ENCODE measurements at places on chromosomes 16 and 17.

DNA sequence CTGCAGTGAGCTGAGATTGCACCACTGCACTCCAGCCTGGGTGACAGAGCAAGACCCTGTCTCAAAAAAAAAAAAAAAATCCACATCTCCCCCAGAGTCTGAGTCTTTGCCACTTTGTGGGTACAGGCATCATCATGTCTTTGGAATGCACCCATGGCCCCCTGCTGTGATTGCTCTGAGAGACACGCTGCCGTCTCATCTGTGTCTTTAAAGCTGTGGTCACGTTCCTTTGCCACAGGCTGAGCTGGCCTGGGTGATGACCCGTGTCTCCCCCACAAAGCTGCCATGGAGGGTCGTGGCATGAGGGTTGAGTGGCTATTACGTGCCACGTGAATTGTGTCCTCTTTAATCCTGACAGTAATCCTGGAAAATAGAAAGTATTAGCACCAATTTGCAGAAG is 20.2 kb downstream of the CRISPLD2 start:
- DNase-seq = no peak

GRCh38 chr17:17087424-17088015 is 45.3 kb downstream of the MPRIP start:
- DNase-seq = no peak

- DNase-seq = no peak
Measured at GRCh38 chr17:47660064-47660492, 10.4 kb downstream of the KPNB1 start.

GRCh38 chr17:55056526-55056925 is 88.0 kb downstream of the STXBP4 start:
- no peak for DNase-seq

GRCh38 chr17:17738901-17739300 is 57.6 kb downstream of the RAI1 start:
- no peak for DNase-seq

GRCh38 chr17:32226886-32227285 is 38.7 kb upstream of the RHBDL3 start:
- DNase-seq = no peak

GRCh38 chr17:41178843-41179616 is 1.0 kb upstream of the KRTAP4-2 start:
- no peak for DNase-seq

DNA sequence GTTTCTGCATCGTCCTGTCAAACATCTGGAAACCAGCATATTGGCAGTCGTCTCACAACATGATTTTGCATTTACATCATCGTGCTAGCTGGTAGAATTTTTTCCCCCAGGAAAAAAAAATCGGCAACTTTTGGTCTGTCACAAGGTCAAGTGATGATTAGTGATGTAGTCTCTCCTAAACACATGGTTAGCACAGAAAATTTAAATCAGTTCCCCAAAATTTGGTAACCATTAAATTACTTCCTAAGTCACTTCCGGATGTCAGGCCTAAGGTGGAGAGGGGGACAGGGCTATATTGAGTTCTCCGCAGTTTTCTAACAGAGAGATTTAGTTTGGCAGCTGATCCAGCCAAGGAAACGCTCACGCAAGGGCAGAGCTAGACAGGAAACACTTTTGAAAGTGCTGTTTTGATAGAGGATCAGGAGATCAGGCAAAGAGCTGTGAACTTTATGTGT is 271.0 kb upstream of the TBX2 start:
- no peak for DNase-seq

DNA sequence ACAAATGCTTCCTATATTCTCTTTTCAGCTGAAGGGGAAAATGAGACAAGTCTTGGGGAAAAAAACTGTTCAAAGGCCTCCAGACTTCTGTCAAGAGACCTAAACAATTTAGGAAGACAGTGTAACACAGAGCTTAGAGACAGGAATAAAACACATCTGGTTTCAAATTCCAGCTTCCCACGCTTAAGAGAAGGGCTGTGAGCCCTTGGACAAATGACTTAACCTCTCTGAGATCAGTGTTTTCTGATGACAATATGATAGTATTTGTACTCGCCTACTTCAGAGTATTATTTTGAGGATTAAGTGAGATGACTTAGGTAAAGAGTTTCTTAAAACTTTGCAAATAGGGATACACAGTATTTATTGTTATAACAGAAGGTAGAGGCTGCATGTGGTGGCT is 29.5 kb downstream of the SMURF2 start:
- no peak for DNase-seq

GRCh38 chr17:20315311-20315710 is 152.0 kb downstream of the LGALS9B start:
- no peak for DNase-seq

- DNase-seq = no peak
Measured at GRCh38 chr17:38896346-38896954, 26.6 kb downstream of the LASP1 start.

- DNase-seq = no peak
Measured at GRCh38 chr17:19247473-19247872, 10.3 kb downstream of the EPN2 start.

DNA sequence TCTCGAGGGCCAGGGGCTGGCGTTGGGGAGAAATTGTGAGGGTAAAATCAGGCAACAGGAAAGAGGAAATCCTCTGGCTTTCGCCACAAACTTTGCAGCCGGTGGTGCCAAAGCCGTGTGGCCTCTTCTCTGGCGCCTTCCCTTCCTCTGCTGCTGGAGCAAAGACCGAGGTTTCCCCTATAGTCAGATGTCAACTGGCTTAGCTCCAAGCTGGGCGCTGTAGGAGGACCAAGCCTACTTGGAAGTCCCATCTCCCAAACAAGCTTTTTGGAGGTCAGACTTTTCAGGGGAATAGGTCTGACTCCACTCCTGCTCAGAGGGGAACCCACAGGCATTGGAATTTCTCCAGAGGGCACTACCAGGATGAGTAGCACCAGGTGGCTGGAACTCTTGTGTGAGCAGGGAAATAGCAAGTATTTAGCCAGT is 5.0 kb downstream of the IGFBP4 start:
- no peak for DNase-seq

- DNase-seq = peak; percentile 95
Measured at GRCh38 chr16:87765776-87766484, at the start of gene KLHDC4. Gene KLHDC4, minus strand, starts transcription at chr16:87765986. Its CDS starts 96 bp downstream, at chr16:87765890.

DNA sequence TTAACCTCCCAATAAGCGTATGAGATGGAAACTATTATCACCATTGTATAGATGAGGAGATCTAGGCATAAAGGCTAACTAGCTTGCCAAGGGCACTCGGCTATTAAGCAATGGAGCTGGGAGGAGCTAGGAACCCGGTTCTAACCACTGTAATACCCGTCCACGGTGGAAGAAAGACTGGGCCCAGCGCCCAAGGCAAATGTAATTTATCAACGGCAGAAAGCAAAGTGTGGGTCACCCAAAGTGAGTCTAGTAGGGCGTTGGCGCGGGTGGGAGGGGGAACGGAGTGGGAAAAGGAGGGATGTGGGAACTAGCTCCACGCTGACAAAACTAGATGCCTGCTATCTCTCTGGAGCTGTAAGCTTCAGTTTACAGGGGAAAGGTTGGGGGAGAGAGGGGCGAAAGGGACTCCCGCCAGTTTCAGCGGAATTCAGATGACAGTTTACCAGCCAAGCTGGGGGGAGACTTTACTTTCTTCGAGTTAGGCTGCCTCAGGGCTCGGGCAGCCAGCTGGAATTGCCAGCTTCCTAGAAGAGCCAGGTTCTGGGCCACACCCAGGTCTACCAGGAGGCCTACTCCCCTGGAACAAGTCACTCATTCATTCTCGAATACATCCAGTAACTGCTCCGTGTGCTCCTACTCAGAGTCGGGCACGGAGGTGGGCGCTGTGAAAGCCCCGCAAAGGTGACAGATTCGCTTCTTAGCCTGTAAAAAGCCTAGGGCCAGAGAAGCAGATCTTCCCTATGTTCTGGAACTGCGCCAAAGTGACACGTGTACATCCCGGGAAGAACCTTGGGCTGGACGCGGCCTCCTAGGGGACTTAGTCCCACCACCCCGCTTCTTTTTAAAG is 837 bp downstream of the LRRC59 start:
- peak; percentile 82 for DNase-seq

GRCh38 chr17:8029121-8029520 is 9.7 kb upstream of the ALOX15B start:
- DNase-seq = no peak

DNA sequence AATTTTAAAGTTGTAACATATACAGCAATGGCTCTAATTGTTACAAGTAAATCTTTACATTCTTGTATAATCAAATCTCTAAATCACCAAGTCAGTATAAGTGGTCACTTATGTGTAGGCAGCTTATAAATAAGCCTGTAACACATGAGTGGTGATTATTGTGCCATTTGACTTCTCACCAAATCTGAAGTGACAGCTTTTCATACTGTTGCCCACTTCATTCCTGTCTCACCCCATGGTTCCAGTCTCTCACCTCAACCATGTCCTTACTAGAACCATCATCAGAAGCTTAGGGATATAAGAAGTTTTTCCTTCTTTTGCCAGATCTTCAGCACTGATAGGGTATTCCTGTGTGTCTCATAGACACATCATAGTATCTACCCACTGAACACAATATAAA is 23.5 kb downstream of the TNRC6A start:
- DNase-seq = no peak

DNA sequence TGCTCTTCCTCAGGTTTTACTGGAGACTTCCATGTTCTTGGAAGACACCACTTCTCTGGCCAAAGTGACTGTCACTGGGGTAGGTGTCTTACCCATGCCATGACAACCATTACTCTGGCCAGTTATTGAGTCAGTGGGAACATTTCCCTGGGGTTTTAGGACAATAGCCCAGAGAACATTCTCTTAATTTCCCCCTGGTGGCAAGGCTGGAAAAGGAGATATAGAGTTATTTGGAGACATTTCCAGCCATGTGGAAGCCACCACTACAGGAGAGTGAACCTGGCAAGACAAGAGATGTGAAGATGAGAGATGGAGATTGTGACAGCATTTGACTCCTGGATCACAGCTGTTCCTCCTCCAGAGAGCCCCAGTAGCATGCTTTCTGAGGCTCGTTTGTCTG is 106.2 kb downstream of the CDK5R1 start:
- DNase-seq = no peak

DNA sequence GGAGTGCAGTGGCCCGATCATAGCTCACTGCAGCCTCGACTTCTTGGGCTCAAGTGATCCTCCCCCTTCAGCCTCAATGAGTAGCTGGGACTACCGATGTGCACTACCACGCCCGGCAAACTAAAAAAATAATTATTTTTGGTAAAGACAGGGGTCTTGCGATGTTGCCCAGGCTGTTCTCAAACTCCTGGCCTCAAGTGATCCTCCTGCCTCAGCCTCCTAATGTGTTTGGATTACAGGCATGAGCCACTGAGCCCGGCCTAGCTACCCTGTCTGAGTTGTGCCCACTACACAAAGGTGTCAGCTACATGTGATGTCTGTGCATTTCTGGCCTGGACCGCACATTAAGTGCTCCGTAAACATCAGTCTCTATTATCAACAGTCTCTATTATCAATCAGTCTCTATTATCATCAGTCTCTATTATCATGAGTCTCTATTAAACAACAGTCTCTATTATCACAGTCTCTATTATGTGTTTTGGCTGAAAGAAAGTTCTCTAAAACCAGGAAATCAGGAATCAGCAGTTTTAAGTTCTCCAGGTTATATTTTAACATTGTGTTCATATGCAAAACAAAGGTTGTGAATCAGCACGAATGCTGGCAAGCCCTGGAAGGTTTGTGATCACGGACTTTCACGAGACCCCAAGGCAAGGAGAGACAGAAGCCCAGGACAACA is 721 bp upstream of the WWOX start:
- DNase-seq = no peak

DNA sequence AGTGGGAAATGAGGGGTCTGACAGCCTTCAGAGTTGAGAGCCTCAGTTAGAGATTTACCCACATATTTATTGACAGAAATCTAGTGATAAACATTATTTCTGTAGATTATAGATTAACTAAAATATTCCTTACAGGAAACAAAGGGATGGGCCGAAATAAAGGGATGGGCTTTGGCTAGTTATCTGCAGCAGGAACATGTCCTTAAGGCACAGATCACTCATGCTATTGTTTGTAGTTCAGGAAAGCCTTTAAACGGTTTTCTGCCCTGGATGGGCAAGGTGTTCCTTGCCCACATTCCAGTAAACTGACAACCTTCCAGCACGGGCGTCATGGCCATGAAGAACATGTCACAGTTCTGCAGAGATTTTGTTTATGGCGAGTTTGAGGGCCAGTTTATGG is 154.8 kb upstream of the TOM1L1 start:
- DNase-seq = no peak
